ENCODE measurements at places on chromosomes 16 and 17.

- DNase-seq = no peak
Observed at GRCh38 chr16:58109330-58109729, 19.9 kb downstream of the CFAP20 start.

- DNase-seq = no peak
Observed at GRCh38 chr16:50708373-50709060, 15.1 kb downstream of the NOD2 start.

DNA sequence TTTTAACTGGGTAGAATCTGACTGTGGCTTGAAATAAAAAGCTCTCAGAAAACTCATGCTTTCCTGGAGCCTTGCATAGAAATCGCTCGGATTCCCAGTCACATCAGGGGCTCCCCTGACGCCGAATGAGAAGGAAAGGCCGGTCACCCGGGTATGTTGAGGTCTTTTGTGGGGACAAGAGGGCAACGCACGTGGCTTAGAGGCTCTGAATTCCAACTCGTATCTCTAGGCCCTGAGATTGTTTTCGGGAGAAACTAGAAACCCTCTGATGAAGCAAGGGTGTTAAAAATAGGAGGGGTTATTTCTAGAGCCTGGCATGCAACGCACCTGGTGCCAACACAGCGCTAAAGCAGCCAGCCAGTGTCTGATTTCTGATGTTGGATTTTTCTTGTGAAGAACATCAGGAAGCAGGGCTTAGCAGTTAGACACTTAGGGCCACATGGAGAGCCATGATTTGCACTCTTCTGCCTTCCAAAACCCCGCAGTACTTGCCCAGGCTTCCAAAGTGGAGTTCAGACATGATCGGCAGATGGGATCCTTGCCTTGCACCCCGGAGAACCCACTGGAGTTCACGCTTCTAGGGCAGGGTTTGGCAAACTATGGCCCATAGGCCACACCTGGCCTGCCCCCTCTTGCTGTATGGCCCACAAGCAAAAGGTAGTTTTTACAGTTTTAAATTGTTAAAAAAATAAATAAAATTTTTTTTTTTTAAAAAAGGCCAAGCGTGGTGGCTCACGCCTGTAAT lies 12.6 kb downstream of the CACNG1 start:
- no peak for DNase-seq

DNA sequence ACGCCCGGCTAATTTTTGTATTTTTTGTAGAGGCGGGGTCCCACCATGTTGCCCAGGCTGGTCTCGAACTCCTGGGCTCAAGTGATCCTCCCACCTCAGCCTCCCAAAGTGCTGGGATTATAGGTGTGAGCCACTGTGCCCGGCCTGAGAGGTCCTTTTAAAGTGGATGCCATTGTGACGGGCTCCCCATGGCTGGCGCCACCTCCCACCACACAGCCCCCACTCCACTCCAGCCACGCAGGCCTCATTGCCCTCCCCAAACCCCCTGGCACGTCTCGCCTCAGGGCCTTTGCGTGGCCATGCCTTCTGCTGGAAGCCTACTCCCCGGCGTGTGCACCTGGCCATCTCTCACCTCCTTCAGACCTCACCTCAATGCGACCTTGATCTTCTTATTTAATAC lies 11.9 kb upstream of the KDM6B start:
- DNase-seq = no peak

DNA sequence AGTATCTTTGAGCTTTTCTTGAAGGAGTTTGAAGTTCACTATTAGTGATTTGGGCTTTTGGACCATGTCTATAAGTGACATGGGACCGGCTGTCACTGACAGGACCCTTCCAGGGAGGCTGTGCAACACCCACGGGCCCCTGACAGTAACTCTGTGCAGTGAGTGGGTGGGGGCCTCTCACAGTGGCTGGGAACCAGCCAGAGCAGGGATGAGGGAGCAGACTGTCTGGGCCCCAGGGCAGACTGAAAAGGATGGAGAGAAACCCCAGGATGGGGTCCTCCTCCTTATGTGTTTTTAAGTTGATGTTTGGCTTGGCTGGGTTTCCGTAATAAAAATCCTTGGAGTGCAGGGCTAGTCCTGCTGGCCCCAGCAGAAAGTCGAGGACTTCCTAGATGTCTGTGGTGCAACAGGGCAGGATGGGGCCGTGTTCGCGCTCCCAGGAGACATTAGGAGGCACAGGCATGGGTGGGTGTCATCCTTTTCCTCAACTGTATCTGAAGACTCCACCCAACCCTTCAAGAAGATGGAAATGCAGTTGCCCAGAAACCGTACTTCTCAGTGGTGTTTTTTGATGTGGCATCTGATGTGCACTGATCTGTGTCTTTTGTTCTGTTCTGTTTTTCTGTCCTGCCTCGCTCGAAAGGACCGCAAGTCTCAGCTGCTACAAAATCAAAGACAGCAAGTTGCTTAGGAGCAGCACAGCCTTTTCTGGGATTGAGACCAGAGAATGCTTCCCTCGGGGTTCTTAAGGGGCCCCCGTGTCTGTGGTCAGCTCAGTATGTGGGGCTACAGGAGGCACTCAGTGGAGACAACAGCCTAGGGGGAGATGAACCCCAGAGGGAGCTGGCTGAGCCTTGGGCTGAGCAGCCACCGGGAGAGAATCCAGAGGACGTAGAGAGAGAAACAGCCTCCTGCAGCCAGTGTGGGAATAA lies 24.2 kb downstream of the PLD6 start:
- no peak for DNase-seq

GRCh38 chr16:47592232-47592631 lies 131.1 kb downstream of the PHKB start:
- no peak for DNase-seq

DNA sequence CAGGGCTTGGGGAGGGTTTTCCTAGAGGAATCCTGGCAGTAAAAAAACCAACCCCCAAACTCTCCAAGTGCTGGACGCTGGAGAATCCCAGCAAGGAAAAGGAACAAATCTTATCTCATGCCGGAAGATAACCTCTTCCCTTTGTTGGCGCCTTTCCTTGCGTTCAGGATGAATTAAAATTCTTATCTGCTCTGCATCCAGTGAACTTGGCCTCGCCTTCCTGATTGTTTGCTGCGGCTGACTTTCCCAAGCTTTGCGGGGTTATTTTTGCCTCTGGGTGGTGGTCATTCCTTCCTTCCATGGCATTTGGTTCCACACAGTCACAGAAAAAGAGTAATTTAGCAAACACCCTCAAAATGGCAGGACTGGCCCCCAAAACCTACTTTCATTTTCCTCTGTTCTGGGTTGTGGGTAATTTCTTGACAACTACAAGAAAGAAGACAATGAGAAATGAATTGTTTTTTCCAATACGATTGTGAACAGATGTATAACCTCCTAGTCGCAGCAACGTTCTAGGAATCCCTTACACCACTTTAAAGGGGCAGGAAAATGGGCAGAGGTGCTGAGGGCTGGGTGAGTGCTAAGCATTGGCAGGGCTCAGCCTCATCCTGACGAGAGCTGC lies 77.8 kb downstream of the MRC2 start:
- no peak for DNase-seq

All from epithelial cell of esophagus (primary cell).